Sigmoid colon (tissue), 7 donors: ENCODE measurements at places on chromosomes 6 and 20.

DNA sequence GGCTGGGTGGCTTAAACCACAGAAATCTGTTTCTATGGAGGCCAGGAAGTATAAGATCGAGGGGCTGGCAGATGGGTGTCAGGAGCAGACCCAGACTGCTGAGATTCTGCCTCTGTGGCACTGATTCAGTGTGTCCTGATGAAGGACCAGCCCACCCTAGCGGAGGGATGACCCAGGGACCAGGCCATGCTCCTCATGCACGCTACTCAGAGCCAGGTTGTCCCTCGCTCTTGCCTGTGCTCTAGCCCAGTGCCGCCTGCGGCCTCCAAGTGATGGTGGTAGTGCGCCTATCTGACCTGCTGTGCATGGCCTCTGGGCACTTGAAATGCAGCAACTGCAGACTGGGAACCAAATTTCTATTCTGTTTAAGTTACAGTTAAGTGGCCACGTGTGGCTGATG lies 13.1 kb upstream of the APMAP start:
- peak; percentile 58 for DNase-seq

- peak; percentile 79 for DNase-seq
Observed at GRCh38 chr20:2206957-2207769, 88.6 kb upstream of the TGM3 start.

GRCh38 chr6:135114355-135115145 lies 59.9 kb upstream of the HBS1L start:
- no peak for DNase-seq

GRCh38 chr20:38423541-38423940 lies 11.6 kb downstream of the SNHG17 start:
- no peak for DNase-seq

DNA sequence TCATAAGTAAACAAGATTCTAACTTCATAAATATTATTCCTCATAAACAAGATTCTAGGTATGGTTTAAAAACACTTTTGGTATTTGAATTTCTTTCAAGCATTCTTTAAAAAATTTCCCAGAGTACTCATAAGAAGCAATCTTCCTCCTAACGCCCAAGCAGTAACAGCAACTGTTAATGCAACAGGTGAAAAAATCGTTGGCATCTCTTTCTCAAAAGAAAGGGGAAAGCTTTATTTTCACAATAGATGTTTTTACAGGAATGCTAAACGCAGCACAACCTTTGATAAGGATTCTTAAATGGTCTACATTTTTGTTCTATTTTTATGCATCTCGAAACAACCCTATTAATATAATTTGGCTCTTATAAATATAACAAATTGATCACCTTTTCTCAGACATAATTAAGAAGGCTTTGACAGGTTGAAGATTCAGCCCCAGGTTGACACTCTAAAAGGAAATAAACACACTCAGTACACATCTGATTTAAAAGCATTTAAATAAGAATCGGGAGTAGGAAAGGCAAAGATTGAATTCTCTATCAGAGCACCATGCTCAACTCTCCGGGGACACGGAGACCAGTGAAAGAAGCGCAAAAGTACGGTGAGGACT lies 634 bp downstream of the AHI1 start:
- DNase-seq, result no peak

DNA sequence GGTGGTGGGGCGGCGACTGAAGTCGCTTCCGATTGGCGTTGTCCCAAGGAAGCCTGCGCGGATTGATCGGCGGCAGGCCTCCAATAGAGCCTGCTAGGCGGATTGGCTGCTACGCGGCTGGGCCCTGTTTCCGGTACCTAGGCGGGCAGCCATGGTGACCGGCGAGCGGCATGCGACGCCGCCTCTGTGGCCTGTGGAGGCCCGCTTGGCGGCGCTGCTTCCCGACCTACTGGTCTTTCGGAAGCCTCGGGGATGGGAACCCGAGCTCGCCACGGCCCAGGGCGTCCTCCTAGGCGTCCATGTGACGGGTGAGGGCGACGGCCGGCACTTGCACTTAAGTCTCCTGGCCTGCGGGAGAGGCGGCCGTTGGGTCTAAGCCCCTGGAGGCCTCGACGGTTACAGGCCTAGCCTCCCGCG lies 28.1 kb downstream of the NFYA start:
- no peak for DNase-seq
